Testis (tissue), 5 donors: ENCODE measurements at places on chromosomes 11 and 22. TPM values are rescaled to one million over a fixed set of nuclear protein-coding genes. Genes with fewer than 3 reads are reported as not detected.

DNA sequence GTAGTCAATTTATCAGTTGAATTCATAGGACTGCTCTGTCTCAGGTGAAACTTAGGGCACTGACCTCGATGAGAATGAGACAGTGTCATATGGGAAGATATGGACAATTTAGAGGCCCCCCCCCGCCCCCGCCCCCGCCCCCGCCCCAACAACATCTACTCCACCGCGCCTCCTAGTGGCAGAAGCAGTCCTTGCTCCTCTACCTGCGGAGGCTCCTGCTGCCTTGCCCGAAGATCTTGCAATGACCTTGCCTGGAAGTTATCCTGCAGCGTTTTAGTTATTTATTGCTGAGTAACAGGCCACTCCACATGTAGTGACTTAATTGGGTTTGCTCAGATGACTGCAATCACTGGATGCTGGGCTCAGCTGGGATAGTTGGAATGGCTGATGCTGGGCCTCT lies 15.2 kb downstream of the SERPINH1 start:
- peak; percentile 81 for DNase-seq

DNA sequence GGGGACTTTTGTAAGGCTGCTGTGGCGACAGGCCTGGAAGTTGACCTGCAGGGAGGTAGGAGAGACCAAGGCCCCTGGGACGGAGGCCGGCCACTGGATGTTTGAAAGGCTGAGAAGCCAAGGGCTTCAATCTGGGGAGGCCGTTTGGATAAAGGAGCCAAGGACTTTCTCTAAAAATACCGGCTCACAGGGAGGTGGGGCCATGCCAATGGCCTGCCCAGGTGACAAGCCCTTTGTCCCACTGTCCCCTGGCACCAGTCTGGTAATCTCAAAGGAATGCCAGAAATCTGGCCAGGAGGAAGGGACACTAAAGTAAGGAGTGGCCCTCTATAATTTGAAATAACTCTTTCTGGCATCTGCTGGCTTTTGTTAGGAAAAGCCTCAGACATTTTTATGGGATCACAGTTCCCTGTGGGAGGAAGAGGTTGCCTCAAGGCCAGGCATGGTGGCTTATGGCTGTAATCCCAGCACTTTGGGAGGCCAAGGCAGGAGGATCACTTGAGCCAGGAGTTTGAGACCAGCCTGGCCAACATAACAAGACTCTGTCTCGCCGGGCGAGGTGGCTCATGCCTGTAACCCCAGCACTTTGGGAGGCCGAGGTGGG lies 1.9 kb upstream of the CHKA start:
- no peak for DNase-seq

DNA sequence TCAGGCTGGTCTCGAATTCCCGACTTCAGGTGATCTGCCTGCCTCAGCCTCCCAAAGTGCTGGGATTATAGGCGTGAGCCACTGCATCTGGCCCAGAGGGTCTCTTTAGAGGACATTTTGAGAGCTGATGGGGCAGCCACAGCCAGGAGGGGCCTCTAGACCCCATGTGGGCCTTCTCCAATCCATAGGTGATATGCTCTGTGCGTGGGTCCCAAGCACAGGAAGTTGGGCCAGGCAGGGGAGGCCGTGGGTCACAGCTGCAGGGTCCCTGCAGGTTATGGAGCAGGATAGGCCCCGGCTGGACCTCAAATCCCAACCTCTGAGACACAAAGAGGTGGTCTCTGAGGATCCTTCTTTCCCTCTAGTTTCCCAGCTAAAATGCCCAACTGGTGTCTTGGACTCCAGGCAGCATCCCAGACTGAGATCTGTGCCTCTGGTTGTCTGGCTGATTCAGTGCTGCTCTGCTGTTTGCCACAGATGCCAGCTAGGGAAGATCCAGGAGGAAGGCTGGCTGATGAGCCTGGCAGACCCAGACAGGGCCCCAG lies 1.5 kb downstream of the LRRC75B start:
- no peak for DNase-seq

DNA sequence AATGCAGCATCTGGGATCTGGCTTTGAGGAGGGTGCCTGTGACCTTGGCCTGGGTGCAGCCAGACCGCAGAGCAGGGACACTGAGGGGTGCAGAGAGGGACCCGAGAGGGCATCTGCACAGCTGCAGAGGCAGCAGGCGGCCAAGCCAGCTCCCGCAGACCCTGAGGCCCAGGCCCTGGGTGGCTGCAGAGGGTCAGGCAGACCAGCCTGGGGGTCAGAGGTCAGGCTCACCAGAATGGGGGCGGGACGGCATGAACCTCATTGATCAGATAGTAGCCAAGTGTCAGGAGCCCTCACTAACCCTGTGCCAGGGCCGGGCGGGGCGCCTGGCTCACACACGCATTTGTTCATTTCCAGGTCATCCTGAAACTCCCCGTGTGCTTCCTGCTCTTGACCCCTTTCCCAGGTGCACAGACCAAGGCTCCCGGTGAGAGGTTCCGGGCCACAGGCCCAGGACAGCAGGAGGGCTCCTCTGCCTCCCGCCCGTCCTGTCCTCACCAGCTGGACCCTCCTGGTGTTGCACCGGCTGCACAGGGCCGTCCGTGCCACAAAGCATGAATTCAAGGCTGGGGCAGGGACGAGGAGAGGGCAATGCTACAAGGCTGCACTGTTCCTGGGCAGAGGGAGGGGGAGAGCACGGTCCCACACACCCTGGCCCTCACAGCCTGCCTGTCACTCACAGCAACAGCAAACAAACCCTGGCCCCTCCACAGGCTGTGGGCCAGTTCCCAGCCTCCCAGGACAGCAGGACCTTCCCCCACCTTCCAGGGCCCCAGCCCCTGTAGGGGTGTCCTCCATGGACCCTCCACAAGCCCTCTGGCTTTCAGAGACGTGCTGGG lies 3.3 kb downstream of the RTN4R start:
- no peak for DNase-seq

GRCh38 chr22:20395181-20395906 lies 1.4 kb downstream of the ZNF74 start:
- no peak for DNase-seq

DNA sequence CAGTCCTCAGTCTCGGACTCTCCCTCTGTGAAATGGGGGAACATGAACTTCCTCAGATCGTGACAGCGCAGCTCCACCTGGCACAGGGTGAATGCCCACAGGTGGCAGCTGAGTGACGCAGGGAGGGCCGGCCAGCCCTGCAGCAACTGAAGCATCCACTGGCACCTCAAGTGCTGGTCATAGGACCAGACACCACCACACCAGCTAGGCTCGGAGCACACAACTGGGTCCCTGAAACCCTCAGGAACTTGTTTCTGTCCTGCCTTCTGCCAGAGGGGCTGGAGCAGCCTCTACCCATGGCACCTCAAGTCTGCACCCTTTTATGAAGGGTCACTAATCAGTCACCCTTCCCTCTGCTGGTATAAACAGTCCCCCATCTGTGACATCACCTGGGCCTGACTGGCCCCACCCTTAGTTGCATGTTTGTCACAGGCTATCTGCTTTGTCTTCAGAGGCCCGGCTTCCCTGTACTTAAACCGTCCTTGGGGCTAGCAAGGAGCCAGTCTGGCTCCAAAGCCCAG lies 7.4 kb upstream of the CDC42BPG start:
- DNase-seq: no peak

DNA sequence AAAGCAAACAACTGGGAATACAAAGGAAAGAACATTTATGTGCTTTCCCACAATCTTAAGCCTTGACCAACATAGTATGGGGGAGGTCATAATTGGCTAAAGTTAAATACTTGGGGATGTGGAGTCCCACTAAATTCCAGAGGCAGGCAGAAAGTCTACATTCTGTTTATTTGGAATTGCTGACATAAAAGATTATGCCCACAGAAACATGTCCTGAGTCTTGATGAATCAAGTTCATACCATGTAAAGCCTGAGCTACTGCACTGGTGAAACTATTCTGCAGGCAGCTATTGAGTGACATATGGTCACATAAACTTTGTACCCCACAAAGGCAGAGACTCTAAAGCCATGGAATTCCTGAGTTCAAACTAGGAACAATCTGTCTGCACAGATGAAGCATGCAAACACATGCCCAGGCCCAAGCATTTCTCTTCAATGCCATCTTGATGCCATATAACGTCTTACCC lies 69.9 kb upstream of the CHRM4 start:
- no peak for DNase-seq

DNA sequence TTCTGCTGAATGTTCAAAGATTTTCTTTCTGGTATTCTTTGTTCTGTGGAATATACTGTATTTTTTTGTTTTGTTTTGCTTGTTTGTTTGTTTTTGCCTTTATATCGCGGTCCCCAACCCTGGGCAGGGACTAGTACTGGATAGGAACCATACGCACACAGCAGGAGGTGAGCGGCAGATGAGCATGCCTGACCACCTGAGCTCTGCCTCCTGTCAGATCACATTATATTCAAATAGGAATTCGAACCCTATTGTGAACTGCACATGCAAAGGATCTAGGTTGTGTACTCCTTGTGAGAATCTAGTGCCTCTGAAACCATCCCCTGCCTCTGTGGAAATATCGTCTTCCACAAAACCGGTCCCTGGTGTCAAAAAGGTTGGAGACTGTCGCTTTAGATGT lies 83.3 kb upstream of the ANO3 start:
- DNase-seq: no peak

DNA sequence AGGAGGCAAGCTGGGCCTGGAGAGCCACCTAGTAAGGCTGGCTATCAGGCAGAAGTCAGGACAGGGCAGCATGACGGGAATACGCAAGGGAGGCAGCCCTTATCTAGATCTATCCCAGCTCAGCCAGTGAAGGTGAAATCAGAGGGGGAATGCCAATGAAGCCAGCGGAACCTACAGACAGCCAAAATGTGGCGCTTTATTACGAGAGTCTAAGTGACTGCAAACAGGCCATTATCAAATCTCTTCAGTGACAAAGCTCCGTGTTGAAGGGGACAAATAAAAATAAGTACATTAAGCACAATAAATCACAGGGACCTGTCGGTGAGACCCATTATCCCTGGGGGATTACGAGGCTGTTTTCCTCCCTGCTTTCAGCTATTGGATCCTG lies 22.8 kb downstream of the LARGE1 start:
- no peak for DNase-seq

GRCh38 chr22:41178425-41178975 lies 26.6 kb upstream of the L3MBTL2 start:
- peak; percentile 47 for DNase-seq

- no peak for DNase-seq
Observed at GRCh38 chr11:113087706-113088105, 126.5 kb downstream of the NCAM1 start.

DNA sequence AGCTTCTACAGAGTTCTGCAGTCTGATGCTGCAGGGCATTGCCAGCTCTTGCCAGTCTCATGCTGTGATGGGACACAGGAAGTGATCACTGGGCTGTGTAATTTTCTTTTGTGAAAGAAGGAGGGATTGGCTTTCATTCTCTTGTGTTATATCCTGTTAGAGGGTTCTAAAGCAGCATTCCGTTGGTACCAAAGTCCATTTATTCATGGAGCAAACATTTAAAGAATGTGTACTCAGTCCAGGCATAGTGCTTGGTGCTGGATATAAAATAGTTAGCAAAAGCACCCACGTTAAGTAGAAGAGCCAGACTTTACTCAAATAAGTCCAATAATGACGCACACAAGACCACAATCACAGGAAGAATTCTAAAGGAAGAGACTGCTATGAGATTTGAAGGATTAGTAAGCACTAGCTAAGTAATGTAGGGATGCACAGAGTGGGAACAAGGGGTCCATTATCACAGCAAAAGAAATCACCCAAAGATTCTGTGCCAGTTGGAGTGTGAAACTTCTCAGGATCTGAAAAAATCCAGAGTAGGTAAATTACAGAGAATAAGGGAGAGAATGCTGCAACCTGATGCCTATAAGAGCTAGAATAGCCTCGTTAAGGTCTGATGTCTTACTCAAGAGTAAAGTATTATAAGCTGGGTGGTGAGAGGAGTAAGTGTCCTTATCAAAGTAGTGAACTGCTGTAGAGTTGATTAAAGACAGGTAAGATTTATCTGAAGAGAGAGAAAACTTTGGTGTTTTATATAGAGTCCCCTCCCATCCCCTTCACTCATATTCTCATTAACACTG lies 728.3 kb downstream of the METTL15 start:
- no peak for DNase-seq

DNA sequence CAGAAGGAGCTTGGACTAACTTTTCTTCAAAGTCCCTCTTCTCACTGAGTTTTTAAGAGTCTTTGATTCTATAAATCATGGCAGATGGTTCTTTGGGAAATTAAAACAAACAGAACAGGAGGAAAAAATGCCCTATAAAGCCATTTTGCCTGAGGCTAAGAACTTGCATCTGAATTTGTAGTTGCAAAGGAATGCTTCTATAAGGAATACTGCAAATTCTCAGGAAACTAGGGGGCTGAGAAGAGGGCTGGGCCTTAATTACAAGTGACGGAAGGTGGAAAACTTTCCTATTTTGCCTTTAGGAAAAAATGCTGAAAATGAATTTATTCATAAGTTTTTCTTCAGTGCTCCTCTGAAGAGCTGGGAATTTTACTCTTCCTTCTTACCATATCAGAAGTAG lies 90.0 kb upstream of the NARS2 start:
- no peak for DNase-seq

DNA sequence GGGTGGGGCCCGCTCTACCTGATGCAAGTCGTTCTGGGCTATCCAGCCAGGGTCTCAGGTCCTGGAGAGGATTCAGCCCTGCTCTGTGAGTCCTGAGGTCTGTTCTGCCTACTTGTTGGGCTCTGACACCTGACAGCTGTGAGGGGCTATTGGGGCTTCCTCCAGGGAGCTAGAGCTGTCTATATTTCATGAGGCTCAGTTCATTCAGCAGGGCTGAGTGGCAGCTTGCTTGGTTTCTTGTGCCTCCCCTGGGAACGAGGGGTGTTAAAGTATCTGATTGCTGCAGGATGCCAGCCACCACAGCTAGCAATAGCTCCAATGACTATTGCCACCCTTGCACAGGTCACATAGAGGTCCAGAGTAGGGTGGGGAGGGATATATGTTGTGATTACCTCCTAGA lies 26.7 kb downstream of the INSC start:
- DNase-seq: no peak

- no peak for DNase-seq
Observed at GRCh38 chr11:44870181-44870580, 80.5 kb downstream of the TP53I11 start.

Gene DSCAML1
- 3.0 TPM for total RNA-seq

Gene FXYD2
- 5.3 TPM for total RNA-seq

Gene GDPD4
- 27.2 TPM for total RNA-seq

Gene OR8G5
- total RNA-seq: 2.5 TPM

Gene KRTAP5-1
- not detected for total RNA-seq

Gene P2RY2
- total RNA-seq: 3.6 TPM

Gene SLC6A5
- 1.9 TPM for total RNA-seq
